ENCODE measurements at places on chromosomes 13 and 19. TPM values are rescaled to one million over a fixed set of nuclear protein-coding genes. Genes with fewer than 3 reads are reported as not detected.

Gene ZFP14
- 1.9 TPM for total RNA-seq

Gene LSR
- 2.5 TPM for total RNA-seq

Gene KLHL1
- not detected for total RNA-seq

Gene ADM5
- 1.0 TPM for total RNA-seq

Gene LGI4
- 16.1 TPM for total RNA-seq

Gene PGLYRP2
- not detected for total RNA-seq

Gene PLK5
- total RNA-seq: not detected

Gene MBD3L2
- total RNA-seq: not detected

Gene ZNF610
- 0.61 TPM for total RNA-seq

Gene PCDH8
- not detected for total RNA-seq

Gene CFAP97D2
- not detected for total RNA-seq

Gene N4BP2L1
- total RNA-seq: 10.0 TPM

Gene KHSRP
- 99.5 TPM for total RNA-seq

Gene SERP2
- 1.7 TPM for total RNA-seq

All from gastrocnemius medialis (tissue), 4 donors.